Left renal cortex interstitium (tissue), 4 donors: ENCODE measurements at places on chromosomes 5 and 9. TPM values are rescaled to one million over a fixed set of nuclear protein-coding genes. Genes with fewer than 3 reads are reported as not detected.

C5orf52 gene
- not detected for polyA plus RNA-seq

AK1 gene
- 60.4 TPM for polyA plus RNA-seq

ISCA1 gene
- 62.7 TPM for polyA plus RNA-seq

TRMT10B gene
- 12.2 TPM for polyA plus RNA-seq

MCIDAS gene
- polyA plus RNA-seq = 1.0 TPM

ZNF367 gene
- polyA plus RNA-seq = 11.8 TPM

GRCh38 chr5:41414598-41414997 is 95.8 kb downstream of the PLCXD3 start:
- DNase-seq = no peak

DNA sequence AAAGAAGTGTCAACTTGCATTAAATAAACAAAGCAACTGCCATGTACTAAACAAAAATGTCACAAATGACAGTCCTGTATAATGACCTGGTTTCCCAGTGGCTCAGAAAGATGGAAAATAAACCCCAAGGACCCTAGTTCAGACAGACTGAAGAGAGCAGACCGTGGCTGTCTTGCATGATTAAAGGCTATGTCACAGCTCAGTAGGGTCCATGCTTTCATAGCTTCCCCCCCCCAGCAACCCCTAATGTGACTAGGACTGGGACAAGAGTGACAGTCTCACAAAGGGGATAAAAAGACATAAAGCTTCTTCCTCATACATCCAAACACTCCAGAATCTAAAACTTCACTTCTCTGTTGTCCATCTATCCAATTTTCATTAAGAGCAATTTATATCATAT is 113.6 kb downstream of the NR6A1 start:
- DNase-seq = peak; percentile 19

DNA sequence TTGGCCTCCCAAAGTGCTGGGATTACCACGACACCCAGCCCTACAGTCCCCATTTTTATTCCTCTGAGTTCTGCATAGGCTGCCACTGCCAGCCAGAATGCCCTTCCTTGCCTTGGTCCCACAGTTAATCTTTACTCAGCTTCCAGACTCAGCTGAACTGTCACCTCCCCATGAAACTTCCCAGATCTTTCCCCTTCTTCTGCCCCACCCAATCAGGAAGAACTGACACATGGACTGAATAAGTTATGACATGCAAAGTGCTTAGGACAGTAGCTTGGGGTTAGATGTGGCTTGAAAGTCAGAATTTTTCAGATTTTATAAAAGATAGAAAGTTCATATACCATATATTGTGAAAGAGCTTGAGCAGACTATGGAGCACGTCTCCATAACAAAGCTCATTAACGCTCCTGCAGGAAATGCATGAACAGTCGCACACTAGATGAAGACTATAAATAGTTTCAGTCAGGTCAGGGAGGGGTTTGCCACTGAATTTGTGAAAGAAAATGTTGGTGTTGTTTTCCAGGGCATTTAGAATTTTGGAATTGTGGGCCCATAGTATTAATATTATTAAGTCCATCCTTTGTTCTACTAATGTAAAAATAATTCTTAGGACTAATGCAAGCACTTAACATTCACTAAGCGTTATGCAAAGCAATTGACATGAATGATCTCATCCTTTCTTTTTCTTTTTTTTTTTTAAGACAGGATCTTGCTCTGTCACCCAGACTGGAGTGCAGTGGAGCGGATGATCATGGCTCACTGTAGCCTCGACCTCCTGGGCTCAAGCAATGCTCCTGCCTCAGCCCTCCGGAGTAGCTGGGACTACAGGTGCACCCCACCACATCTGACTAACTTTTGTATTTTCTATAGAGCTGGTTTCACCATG is 36.1 kb upstream of the DENND1A start:
- DNase-seq = no peak

DNA sequence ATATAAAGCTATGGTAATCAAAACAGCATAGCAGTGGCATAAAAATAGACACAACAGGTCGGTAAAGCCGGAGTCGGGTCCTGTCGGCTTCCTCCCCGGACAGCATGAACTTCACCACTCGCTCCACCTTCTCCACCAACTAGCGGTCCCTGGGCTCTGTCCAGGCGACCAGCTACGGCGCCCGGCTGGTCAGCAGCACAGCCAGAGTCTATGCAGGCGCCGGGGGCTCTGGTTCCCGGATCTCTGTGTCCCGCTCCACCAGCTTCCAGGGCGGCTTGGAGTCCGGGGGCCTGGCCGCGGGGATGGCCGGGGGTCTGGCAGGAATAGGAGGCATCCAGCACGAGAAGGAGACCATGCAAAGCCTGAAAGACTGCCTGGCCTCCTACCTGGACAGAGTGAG is 124.0 kb downstream of the CSNK1G3 start:
- DNase-seq = no peak

DNA sequence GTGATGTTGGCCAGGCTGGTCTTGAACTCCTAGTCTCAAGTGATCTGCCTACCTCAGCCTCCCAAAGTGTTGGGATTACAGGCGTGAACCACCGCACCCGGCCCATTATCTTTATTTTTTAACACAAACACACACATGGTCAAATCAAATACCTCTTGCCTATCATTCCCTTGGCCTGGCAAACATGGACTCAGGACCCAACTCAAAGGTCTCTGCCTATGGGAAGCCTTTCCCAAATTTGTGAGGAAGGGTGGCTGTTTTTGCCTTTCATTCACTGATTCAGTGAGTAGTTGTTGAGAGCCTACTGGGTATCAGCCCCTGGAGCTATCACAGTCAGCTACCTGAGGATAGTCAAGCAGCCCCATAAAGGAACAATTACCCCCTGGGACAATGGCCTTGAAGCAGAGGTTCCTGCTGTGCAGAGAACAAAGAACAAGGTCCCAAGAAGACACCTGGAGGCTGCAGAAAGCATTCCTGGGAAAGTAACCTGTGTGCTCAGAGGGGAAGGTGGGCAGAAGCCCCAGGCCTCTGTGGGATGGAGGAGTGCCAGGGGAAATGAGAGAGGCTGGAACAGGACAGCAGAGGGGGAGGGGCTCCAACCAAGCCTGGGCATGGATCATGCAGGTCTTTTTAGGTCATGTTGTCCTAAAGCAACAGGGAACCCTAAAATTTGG is 126.4 kb downstream of the CRB2 start:
- no peak for DNase-seq

DNA sequence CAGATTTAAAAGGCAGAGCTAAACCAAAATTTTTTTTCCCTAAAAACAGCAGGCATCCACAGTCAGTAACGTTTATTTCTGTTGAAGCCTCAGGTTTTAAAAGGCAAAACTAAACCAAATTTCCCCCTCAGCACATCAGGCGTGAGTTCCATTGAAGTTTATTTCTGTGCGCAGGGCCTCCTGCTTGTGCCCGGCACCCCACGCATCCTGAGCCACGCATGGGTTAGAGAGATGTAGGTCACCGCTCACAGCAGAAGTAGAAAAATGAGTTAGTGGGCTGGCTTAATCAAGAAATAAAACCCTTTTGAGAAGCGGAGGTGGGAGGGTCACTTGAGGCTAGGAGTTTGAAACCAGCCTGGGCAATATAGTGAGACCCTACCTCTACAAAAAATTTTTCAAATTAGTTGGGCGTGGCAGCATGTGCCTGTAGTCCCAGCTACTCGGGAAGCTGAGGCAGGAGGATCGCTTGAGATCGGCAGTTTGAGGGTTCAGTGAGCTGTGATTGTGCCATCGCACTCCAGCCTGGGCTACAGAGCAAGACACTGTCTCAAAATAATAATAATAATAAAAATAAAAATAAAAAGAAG is 75.6 kb upstream of the SPIN1 start:
- DNase-seq = no peak

DNA sequence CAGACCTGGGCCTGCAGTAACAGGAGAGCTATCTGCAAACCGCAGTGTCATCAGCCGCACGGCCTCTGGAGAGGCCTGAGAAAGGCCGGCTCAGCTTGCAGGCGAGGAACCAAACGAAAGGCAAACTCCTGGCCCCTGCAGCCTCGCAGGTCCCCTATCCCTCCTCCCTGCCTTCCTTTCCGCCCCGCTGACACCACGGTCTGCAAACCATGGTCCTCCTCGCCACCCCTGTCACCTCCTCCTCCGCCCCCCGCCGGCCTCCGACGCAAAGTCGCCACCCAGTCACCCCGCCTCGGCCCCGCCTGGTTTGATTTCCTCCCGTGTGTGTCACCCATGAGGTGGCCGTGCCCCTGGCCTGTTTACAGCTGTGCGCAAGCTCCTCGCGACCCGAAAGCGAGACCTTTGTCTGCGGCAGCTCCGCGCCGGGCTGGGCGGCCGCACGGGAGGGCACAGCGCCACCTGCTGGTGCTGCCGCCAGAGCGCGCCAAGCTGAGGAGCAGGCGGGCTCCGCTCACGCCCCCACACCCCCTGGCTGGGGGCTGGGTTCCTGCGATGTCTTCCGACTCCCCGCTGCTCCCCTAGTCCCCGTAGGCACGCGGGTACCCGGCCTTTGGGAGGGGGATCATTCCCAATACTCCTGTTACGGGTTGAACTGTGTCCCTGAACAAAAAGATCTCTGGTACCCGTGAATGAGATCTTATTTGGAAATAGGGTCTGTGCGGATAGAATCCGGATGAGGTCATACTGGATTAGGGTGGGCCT is 19.4 kb downstream of the GBGT1 start:
- no peak for DNase-seq

DNA sequence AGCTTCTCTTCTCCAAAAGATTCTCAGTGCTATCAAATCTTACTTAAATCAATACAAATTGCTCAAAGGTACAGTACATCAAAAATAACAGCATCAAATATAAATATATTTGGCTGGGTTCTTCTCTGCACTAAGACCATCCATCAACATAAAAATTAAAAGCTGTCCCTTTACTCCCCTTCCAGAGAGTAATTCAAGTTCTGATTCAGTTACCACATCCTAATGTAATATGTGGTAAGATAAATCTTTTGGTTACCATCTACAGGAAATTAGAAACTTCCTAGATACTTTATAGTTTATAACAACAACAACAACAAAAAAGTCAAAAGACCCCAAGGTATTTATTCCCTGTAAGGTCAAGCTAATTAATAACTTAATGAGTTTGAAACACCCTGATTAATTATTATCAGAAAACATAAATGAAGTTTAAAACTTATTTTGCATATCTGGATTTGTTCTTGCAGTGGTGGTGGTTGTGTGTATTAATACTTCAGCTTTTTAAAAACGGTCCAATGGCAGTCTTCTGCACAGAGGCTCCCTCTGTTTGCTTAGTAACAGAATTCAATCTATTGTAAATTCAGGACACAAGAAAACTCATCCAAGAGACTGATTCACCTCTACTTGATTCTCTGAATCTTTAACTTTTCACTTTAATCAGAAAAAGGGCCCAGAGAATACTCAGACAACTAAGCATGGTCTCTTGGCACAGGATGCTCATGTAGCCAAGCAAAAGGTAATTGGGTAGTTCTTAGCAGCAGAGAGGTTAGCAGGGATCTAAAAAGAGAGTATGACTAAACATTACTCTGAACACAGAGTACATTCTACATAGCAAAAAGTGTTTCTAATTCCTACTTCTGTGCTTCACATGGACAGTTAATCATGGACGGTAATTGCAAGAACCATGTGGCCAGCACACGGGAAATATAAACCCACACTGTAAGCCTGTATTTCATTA is 20.1 kb downstream of the DIAPH1 start:
- DNase-seq = no peak

GRCh38 chr5:31587546-31587945 is 51.4 kb upstream of the PDZD2 start:
- no peak for DNase-seq

DNA sequence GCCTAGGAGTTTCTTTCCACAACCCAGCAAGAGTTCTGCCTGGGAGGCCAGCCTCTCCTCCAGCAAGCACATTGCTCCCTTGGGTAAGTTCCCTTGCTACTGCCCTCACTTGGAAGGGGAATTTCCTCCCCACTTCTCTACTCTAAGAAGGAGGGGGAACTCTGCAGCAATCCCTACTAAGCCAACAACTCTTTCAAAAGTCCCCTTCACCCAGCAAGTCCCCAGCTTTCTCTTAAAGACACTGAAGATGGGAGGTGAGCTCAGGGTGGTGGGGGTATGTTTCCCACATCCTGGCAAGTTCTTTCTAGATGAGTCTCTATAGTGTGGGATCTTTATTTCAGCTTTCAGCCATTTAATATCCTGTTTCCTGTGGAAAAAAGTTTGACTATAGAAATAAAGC is 49.0 kb downstream of the PDE8B start:
- no peak for DNase-seq

- DNase-seq = no peak
Observed at GRCh38 chr5:155905364-155905763, 421.6 kb upstream of the SGCD start.

GRCh38 chr5:116455061-116455460 is 119.6 kb downstream of the SEMA6A start:
- no peak for DNase-seq
